ENCODE measurements at places on chromosomes 16 and 17. TPM values are rescaled to one million over a fixed set of nuclear protein-coding genes. Genes with fewer than 3 reads are reported as not detected.

DNA sequence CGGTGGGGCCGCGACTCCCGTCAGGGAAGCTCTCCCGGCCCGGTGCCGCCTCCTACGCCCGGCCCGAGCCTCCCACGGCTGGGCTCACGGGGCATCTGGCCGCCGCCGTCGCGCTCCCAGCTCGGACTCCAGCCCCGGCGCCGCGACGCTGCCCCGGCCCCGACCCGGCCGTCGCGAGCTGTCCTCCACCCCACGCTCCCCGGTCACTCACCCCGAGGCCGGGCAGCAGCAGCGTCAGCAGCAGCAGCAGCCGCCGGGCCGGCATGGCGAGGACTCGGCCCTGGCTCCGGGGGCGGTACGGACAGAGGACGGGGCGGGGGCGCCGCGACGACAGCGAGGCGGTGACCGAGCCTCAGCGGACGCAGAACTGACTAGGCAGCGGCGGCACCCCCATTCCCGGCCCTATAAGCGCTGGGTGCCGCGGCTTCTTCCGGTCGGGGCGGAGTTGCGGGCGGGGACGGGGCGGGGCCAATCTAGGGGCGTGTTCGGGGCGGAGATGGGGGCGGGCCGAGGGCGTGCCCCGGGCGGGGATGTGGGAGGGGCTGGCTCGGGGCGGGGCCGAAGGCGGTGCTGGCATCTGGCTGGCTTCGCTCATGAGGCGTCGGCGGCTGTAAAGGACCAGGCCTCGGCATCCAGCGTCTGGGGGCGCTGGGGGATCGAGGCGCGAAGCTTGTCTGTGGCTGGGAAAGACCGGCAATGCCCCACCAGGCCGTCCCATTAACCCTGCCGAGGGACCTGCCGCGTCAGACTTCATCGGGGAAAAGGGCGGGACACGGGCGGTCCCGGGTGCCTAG lies at the start of gene ERN1:
Gene ERN1, minus strand, starts transcription at position 380 of the 794 bp plus-strand sequence. Its CDS starts 115 bp downstream, at position 265.
- peak; percentile 86 for DNase-seq

- DNase-seq = no peak
Observed at GRCh38 chr16:73054813-73055482, 7.0 kb upstream of the ZFHX3 start.

DNA sequence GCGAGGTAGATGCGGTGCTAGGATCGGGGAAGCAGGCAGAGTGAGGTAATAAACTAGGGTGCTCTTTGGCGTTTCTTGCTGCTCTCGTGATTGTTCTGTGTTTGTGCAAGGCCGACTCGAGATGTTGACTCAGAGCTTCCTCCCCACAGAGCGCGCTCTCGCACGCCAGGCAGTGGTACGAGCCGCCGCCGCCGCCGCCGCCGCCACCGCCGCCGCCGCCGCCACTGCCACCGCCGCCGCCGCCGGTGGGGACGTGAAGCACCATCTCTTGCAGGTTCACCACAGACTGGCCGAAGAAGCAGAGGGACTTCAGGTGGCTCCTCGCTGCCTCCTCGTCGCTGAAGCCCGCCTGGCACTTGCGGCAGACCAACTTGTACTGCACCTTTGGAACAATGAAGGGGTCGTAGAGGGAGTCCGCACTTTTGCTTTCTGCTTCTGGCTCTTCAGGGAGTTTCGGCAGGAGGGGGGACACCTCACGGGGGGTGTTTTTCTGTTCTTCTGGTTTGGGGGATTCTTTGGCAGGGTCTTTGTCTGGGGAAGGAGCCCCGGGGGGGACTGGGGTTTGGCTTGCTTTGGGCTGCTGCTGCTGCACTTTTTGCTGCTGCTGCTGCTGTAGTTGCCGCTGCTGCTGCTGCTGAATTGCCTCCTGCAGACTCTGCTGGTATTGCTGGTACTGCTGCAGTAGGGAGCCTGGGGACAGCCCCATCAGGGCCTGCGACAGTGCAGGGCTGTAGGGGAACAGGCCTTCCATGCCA lies 260.2 kb downstream of the ZFHX3 start:
- DNase-seq = peak; percentile 49

DNA sequence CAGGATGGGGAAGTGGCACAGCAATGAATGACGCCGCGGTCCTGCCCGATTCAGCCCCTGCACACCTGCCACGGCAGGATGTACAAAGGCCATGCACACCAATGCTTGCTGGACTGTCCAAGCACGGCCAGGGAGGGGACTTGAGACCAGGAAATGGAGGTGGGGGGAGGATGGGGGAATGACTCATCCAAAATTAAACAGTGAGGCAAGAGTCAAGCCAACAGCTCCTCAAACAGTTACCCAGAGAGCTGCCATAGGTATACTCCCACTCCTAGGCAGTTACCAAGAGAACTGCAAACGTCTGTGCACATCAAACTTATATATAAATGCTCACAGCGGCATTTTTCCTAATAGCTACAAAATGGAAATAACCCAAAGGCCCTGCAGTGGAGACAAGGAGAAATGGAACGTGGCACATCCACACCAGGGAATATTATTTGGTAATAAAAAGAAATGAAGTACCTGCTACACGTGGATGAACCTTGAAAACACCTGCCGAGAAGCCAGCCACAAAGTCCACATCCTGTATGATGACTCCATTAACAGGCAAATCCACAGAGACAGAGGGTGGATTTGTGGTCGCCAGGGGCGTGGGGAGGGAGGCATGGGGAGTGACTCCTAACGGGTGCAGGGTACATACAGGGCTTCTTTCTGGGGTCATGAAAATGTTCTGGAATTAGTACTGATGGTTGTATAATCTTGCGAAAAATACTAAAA lies 54.1 kb downstream of the VAC14 start:
- DNase-seq = peak; percentile 98

Gene SHBG
- total RNA-seq = 2.8 TPM

Gene KRTAP17-1
- total RNA-seq = not detected

Gene KRTAP4-5
- total RNA-seq = not detected
